Activated CD8-positive, alpha-beta memory T cell treated with anti-CD3 and anti-CD28 coated beads for 1 hour (primary cell): ENCODE measurements at places on chromosomes 2 and 18.

DNA sequence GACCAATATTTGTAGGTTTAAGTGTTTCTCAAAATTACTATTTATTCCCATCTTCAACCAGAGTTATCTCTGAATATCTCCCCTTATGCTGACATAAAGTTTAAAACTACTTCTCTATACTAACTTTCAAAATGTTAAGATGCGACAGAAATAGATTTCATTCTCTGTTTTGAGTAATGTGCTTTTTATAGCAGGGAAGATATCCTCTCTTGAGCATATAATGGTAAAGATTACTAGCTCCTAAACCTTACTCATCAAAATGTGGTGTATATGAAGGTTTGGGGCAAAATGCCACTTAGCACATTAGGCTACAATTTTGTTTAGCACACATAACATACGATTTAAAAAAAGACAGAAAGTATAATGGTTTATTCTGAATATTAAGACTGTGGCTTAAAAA lies 54.4 kb downstream of the CWC22 start:
- no peak for DNase-seq

GRCh38 chr2:232338759-232339106 lies 39.8 kb upstream of the ALPP start:
- no peak for DNase-seq

DNA sequence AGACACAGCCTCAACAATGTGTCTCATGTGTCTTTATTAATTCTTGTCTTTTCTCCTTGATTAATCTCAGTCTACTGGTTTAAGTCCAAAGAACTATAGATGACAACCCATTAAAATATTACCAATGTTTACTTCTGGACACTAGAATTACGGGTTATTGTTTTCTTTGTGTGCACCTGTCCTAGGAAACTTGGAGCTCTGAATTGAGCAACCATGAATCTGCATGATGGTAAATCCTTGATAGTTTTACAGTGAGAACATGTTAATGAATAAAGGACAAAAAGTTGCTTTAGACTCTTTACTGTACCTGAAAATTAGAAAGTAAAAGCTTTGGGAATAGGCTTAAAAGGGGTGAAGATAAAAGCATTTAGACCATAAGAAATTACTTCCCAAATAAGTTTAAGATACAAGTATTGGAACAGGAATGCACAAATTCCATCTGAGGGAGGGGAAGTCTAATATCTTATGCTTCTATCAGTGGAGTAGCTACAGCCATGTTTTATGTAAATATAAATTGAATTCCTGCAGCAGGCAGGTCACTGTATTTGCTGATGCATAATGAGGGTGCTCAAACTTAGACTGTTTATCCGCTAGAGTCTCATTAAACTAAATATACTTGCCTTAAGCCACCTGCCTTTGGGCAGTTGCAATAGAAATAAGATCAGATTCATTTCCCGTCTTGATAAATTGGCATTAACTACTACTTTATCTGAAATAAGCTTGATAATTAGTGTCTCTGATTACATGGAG lies 603.7 kb upstream of the GCFC2 start:
- DNase-seq, result no peak

- DNase-seq, result no peak
These were observed 23.7 kb upstream of the DNAH6 start for GRCh38 chr2:84492571-84492970.

- no peak for DNase-seq
These were observed 8.6 kb upstream of the DES start for GRCh38 chr2:219409619-219410018.

- DNase-seq, result no peak
These were observed 9.1 kb downstream of the MSTN start for GRCh38 chr2:190053426-190053825.

- DNase-seq, result no peak
These were observed 11.8 kb downstream of the C2orf76 start for GRCh38 chr2:119354860-119355259.

DNA sequence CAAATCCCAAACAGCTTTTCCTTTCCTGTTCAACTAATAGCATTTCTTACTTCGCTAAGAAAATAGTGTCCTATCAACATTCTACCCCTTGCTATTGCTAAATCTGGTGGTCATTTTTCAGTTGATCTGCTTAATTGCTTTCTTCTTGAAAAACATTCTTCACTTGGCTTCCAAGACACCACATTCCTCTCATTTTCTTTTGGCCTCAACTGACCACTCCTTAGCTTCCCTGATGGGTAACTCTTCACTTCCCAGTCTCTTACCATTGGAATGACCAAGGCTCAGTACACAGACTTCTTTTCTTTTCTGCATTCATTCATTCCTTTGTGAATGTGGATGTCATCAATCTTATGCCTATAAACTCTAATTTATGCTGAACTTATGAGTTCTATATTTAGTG lies 230.8 kb upstream of the CDH2 start:
- DNase-seq, result no peak

DNA sequence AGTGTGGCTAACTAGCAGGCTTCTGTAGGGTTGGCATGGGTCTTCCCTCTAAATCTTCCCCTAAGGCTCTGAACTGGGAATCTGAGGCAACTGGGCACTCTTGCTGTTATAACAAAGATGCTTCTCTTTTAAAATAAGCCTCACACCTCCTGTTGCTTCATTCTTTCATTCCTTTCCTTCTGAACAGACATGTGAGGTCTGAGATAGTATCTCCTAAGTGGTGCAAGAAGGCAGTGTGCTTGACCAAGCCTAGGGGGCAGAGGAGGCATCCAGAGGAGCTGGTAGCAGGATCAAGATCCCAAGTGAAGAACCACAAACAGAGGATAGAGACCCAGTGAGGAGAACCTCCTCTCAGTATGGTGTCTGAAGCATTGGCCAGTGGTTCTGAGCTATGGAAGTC lies 90.9 kb downstream of the TTC27 start:
- DNase-seq, result no peak

DNA sequence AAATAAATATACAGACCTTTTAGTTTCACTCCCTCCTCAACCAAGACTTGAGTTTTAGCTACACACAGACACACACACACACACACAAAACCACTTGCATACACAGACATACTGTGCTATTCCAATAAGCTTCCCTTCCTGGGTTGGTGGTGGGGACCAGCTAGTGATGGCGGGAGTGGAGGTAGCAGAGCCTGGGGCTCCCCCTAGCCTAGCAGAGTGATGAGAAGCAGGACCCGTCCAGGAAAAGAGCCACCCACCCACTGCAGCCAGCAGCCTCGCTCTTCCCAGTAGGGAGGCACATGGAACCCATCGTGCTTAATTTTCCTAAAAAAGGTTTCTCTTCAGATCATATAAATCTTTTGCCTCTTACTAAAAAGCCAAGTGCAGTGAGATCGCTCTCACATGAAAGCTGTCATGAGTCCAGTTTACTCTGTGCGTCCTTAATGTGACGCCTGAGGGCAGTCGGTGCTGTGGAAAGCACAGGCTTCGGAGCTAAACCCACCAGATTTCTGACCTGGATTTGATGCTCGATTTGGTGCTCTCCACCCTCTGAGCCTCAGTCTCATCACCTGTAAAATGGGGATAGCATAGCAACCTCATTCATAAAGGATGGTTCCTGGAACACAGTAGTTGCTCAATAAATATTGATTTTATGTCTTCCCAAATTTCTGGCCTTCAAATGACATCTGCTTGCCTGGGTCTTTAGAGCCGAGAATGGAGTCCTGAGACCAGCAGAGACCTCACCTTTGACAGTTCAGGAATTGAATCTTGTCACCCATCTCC lies 60.1 kb upstream of the YWHAQ start:
- DNase-seq, result no peak

- DNase-seq, result peak; percentile 6
These were observed 497.6 kb upstream of the FAM98A start for GRCh38 chr2:34096562-34097171.

DNA sequence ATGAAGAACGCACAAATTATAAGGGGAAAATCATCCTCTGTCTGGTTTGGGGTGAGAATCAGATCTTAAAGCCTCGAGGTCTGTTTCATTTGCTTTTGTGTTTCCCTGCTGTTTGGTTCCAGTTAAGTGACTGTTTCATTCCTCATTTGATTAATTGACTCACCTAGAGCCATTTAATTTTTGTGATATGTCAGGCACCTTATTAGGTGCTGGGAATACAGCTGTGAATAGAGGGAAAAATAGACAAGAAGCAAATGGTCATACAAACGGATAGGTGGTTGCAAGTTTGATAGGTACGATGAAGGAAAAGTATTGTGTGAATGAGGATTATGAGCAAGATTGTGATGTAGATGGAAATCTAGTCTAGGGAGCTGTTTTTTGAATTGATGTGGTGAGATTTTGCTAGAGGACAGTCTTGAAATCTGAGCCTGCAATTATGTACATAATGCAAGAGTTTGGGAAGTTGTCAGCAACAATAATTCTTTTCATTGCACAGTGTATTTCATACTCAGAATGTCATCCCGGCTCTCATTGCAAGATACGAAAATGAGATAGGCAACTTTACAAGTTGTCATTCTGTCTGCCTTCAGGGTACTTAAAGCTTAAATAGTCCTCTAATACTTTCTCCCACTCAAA lies 2.2 kb downstream of the ACSL3 start:
- no peak for DNase-seq

DNA sequence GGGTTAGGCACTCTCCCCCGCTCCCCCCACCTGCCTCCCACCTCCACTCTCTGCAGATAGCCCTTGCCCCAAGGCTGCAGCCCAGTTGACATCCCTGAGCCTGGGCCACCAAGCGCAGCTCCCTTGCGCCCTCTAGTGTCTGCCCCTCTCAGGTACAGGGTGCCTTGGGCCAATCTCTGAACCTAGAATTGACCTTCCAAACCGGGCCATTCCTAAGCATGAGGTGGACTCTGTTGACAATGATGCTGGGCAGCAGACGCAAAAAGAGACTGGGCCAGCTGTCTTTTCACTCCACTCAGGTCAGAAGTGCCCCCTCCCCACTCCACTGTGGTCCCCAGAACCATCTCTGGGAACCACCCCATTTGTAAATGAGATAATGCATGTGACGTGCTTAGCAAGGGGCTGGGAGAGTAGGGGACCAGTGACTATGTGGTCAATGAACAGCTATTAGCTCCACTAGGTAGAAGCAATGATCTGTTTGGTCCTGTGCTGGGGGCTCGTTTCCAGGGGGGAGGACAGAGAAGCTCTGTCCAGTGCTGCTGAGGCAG lies 43.3 kb upstream of the PLB1 start:
- DNase-seq, result peak; percentile 56

GRCh38 chr2:70684846-70685622 lies 83.0 kb downstream of the ADD2 start:
- DNase-seq, result no peak

- DNase-seq, result no peak
These were observed 20.8 kb downstream of the BAZ2B start for GRCh38 chr2:159595410-159596046.

- DNase-seq, result no peak
These were observed 157.5 kb upstream of the CAVIN2 start for GRCh38 chr2:192004188-192004963.

DNA sequence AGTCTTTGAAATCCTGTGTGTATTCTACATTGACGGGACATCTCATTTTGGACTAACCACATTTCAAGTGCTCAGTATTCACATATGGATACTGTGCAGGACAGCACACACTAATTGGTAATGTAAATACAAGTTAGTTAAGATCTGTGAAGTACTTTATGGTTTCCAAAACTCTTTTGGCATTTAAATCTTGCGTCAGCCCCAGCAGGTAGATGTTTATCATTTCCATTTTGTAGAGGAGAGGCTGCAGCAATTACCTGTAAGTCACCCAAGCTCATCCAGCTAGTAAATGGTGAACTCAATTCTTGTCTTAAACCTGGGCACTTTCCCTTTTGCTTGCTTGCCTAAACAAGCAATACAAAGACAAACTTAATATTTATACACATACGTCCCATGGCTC lies 1.6 kb upstream of the NAGK start:
- DNase-seq, result no peak

- DNase-seq, result no peak
These were observed 6.8 kb upstream of the DSG3 start for GRCh38 chr18:31440787-31441186.

DNA sequence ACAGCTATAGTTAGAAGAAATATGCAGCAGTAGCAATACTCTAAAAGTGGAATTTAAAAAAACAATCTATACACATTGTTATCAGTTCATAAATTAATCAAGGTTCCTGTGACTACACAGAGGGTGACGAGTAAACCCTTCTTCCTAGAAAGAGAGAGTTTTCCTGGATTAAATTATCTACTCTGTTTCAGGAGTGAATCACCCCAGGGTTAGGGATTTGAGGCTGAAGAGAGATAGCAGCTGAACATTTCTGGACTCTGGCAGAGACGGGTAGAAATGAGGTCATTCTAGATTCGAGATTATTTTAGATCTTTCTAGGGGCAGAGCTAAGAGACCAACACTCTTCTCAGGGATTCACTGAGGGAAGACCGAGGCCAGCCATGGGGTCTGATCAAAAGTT lies 38.8 kb upstream of the PMAIP1 start:
- DNase-seq, result no peak

GRCh38 chr2:109164739-109165221 lies 35.8 kb downstream of the SH3RF3 start:
- DNase-seq, result no peak

DNA sequence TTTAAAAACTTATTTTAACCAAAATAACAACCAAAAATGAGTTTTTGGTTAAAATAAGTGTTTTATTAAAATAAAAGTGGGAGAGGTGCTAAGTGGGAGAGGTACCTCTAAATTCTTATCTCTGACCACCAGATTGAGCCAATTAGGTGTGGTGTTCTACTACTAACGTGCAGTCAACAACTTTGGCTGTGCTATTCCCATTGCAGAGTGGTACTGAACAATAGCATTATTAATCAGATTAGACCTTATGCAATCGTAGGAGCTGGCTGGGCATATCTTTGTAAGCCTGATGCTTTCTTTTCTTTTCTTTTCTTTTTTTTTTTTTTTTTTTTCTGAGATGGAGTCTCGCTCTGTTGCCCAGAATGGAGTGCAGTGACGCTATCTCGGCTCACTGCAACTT lies 38.9 kb downstream of the RAB27B start:
- no peak for DNase-seq

- no peak for DNase-seq
These were observed 204.5 kb downstream of the ARL4C start for GRCh38 chr2:234292205-234292961.

GRCh38 chr2:48768669-48769068 lies 13.1 kb upstream of the LHCGR start:
- no peak for DNase-seq

DNA sequence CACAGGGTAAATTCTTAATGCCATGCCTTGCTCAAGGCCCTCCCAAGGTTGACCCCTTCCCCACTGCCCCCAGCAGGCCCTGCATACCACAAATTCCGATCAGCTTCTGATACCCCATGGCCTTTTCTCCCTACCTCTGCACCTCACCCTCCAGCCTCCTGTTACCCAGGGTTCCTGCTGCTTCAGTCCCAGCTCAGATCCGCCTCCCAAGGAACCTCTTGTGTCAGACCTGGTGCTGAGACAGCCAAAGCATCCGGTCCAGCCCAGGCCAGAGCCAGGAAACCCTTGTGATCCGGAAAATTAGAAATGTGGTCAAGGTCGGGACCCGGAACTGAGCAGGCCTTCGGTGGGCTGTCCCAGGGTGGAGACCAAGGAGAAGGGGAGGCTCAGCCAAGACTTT lies 231.3 kb downstream of the BCL2 start:
- DNase-seq, result no peak

DNA sequence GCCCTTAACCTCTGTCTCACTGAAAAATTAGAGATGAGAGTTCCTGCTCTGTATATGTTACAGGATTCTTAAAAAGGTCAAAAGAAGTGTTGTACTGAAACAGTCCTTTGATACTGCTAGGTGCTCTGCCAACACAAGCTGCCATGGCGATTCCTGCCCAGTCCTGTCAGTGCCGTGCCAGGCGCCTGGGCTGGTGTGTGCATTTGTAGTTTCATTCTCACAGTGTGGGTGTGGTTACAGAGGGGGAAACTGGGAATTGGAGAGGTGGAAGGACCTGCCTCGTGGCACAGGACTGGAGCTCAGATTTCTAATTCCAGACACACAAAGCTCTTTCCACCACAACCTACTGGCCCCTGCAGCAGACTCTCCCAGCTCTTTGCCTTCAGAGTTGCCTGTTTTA lies 122.3 kb upstream of the RAB6C start:
- no peak for DNase-seq
